ENCODE measurements at places on chromosomes 3 and 15.

- no peak for DNase-seq
Measured at GRCh38 chr3:10336761-10337160, 15.8 kb upstream of the SEC13 start.

- DNase-seq = no peak
Measured at GRCh38 chr3:103406320-103406850, 971.6 kb downstream of the ZPLD1 start.

GRCh38 chr3:24023197-24023596 is 78.1 kb downstream of the NR1D2 start:
- no peak for DNase-seq

- no peak for DNase-seq
Measured at GRCh38 chr3:10245081-10245712, 3.1 kb upstream of the TATDN2 start.

DNA sequence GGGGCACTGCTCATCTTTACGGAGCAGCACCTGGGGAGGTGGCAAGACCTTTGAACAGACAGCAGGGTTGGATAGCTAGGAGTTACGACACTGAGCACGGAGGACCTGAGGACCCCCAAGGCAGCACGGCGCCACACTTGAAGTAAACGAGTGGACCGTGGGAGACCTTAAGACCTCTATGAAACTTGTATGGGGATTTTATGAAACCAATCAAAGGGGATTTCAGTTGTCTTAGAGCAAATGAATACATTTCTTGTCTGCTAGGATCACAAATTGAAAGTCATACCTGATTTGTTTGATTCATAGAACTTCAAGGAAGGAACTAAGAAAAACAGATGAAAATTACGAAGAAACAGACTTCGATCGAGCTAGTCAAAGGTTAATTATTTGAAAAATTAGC is 281.2 kb downstream of the MECOM start:
- no peak for DNase-seq

- no peak for DNase-seq
Measured at GRCh38 chr3:42195879-42196330, 70.1 kb downstream of the CCK start.

- no peak for DNase-seq
Measured at GRCh38 chr3:136186344-136186743, 9.8 kb downstream of the MSL2 start.

DNA sequence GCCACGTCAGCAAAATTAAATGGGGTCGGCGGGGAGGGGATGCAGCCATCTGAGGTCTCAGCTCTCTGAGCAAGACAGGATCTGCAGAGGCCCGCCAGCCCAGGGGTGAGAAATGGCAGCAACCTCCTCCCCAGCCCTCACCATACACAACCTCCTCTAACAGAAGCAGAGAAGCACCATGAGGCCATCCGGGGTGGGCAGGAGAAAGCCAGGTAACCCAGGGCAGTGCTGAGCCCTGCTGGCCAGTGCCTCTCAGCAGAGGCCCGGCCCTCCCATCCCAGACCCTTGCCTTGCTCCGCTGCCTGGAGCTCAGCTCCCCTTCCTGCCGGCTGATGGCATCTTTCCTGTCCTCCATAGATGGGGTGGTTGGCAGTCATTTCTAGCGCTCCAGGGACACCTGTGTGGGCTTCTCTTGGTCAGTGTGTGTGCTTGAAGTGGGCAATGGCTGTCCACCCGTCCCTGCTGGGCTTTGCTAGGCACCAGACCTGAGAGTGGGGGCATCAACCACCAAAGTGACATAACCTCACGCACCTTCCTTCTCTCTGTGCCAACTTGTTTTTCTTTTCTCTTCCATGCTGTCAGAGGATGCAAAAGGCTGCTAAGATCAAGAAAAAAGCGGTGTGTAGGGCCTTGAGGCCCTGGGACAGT is 175.8 kb downstream of the NSMCE3 start:
- DNase-seq = no peak

DNA sequence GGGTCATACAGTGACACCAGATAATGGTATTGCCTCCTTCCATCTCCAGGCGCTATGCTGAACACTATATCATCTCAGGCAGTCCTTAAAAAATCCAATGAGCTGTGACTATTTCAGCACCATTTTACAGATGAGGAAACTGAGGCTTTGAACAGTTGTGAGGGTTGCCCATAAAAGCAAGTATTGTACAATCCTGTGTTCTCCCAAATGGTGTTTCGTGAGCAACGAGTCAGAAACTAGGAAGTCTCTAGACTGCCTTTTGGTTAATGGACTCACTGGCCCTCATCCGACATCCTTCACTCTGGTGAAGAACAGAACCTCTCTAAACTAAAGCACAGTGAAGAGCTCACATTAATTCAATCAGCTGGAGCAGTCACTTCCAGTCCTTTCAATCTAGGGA is 61.8 kb downstream of the ATP8B4 start:
- no peak for DNase-seq

- DNase-seq = no peak
Measured at GRCh38 chr3:172246107-172246844, 202.0 kb downstream of the GHSR start.

GRCh38 chr15:66907826-66908743 is 157.3 kb upstream of the SMAD3 start:
- DNase-seq = no peak

- DNase-seq = no peak
Measured at GRCh38 chr3:177229791-177230190, 32.5 kb upstream of the TBL1XR1 start.

GRCh38 chr3:45477041-45477725 is 88.8 kb downstream of the LARS2 start:
- DNase-seq = no peak

DNA sequence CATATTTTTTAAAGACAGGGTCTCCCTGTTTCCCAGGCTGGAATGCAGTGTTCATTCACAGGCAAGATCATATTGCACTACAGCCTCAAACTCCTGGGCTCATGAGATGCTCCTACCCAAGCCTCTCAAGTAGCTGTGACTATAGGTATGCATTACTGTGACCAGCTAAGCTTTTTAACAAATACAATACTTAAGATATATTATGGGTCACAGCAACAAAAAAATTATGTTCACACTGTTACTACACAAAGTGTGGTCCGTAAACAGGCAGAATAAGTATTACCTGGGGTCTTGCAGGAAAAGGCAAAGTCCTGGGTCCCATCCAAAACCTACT is 152.5 kb downstream of the VPS13C start:
- DNase-seq = no peak

DNA sequence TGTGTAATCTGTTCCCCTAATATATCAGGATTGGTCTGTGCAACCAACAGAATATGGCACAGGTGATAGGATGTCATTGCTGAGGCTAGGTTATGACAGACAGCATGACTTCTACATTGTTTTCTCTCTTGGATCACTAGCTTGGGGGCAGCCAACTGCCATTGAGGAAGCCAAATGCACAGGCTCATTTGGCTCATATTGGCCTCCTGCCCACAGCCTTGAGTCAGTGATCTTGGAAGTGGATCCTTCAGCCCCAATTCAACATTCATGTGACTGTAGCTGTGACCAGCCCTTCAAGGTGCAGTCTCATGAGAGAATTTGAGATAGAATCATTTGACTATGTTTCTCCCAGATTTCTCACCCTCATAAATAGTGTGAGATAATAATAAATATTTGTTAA is 675.6 kb downstream of the GRM7 start:
- no peak for DNase-seq

DNA sequence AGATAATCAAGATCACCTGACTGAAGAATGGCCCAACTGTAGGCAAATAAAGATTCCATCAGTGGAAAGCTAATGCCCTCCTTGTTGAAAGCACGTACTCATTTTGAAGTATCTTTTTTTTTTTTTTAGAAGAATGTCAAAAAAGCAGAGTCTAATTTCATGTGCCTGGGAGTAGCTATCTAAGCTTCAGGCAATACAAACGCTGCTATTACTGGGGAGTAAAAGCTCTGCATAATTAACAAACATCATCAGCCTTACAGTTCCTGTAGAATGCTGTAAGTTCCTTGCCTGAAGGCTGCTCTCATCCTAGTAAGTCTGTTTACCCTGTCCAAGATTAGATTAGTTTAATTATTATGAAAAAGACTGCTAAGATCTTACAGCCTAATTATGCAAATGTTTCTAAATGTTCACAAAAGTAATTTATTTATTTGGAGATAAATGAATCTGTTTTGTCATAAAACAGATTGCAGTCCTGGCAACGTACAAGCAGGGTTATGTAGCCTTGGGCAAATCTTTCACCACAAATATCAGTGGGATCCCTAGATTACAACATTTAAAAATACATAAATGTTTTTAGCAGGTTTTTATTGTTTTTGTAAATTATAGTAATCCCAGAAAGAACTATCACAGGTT is 451.3 kb upstream of the AGTR1 start:
- DNase-seq = no peak

DNA sequence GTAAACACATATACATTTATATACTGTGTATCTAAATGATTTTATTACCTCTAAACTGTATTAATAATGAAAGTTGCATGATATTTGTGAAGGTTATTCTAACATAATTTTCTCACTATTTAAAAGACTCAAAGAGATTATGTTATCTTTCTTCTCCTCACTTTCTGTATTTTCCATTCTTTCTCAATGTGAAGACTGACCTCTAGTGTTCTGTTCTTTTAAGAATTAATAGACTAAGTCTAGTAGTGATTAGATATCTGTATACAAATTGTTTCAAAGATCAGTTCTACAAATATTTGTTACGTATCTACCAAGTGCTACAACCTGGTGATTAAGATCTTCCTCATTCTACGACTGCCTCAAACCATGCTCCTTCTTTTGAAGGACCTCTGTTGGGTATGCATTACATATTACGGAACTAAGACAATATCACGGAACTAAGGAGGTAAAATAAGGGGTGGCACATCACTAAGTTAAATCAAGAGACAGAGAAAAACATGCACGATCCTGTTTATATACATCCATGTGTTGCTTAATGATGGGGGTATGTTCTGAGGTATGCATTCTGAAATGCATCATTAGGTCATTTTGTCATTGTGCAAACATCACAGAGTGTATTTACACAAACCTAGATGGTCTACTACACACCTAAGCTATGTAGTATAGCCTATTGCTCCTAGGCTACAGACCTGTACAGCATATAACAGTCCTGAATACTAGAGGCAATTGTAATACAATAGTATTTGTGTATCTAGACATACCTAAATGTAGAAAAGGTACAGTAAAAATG is 161.5 kb upstream of the KBTBD8 start:
- DNase-seq = no peak

DNA sequence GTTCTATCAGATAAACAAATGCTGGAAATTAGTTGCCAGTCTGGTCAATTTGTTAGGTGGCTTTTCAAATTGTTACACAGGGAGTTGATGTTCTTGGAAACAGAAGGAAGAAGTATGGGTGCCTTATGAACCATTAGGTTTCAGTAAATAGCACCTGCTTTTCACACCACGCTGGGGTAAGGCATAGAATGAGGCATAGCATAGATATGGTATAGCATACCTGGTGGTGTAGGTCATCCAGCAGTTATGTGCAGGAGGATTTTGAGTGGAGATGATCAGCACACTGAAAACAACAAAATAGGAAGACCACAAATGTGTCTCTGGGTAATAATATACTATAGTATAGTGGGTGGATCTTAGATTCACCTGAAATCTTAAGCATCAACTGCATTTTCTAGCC is 121.4 kb downstream of the GMPS start:
- DNase-seq = no peak

DNA sequence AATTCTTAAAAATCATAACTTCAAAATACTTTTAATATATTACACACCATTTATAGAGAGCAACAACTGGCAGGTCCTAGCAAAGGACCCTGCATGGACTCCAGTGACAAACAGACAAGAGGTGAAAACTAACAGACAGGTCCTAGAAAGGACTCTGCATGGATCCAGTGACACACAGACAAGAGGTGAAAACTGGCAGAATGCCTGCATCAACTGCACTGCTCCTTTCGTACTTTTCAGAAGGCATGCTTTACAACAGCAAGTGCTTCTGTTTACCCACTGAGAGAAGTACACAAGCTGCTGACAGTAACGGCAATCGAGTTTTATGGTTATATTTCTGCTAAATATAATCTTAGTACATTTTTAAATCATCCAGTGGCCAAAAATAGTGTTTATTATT is 24.3 kb upstream of the GP5 start:
- no peak for DNase-seq

DNA sequence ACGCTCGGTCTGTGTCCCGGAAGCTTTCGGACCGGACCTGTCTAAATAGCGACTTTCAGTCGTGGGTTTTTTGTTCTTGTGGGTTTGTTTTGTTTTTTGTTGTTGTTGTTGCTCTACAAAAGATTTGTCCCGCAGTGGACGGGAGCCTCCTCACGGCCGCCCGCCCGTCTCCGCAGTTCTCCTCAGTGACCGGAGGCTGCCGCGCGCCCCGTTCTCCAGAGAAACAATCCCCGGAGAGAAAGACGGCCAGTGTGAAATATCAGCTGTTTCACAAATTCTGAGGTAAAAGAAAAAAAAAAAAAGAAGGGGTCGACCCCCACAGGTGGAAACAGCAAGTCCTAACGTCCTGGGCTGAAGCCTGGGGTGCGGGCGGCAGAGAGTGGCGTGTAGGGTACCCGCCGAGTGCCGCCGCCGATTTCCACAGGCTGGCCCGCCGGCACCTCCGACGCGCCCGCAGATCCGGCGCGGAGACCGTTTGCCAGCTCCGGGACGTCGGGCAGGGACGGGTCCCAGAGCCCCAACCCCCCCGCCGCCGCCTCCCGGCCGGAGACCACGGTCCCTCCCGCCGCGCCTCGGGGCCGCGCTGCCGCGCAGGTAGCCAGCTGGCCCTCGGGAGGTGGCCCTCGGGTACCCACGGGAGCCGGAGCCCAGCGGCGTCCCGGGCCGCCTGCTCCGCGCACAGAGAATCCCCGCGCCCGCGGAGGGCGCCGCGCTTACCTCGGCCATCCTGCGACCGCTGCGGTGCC is 478 bp downstream of the BNC1 start:
- no peak for DNase-seq

DNA sequence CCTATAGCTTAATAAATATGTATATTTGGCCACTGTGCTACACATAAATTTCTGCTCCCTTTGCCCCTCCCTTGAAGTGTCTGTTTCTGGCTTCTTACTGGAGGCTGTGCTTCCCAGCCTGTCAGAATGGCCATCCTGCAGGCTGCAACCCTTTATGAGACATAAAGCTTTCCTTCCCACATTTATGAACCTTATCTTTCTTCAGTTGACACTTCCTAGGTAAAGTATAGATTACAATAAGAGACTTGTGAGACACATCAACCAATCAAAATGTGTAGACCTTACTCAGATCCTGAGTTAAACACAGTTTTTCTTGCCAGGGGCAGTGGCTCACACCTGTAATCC is 29.5 kb downstream of the SCN11A start:
- DNase-seq = no peak

- no peak for DNase-seq
Measured at GRCh38 chr3:151008699-151009098, 36.2 kb upstream of the CLRN1 start.

- no peak for DNase-seq
Measured at GRCh38 chr3:174276826-174277225, 582.3 kb upstream of the NAALADL2 start.

GRCh38 chr15:100336061-100336460 is 5.7 kb downstream of the ADAMTS17 start:
- no peak for DNase-seq

- no peak for DNase-seq
Measured at GRCh38 chr3:62233065-62233464, 140.3 kb downstream of the FEZF2 start.

All from stimulated activated CD8-positive, alpha-beta memory T cell treated with anti-CD3 and anti-CD28 coated beads, Interleukin-7, amount 100 ng/mL, for 1 hour (primary cell).